ENCODE measurements at places on chromosomes 13 and 19.

- no peak for DNase-seq
Measured at GRCh38 chr13:113557013-113557412, 27.5 kb upstream of the TFDP1 start.

- no peak for DNase-seq
Measured at GRCh38 chr13:64332048-64332447, 2898.1 kb downstream of the PCDH9 start.

GRCh38 chr13:107743983-107744382, 471.4 kb downstream of the LIG4 start:
- no peak for DNase-seq

DNA sequence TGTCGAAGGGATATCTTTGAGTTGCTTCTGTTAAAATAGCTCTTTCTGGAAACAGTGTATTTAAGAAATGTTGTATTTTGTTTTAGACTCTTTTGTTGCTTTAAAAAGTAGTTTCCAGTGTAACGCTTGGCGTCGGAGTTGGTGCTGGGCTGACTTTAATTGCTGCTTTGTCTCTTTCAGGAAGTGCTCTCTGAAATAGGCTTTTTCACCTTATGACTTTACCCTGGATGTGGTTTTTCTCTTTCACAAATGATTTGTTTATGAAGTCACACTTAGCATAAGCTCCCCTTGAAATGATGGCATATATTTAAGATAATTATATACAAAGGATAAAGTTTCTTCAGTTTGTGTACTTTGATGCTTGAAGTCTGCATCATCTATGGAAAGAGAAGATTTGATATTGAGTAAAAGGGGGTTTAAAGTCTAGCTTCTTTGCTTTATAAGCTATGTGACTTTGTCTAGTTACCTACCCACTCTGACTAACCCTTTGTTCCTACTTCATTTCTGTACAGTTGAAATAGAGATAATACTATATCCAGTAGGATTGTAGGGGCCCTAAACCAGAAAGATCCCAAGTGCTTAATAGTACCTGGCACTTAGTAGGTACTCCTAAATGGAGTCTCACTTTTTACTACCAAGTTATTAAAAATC, at the start of gene GPR18:
Gene GPR18, minus strand, starts transcription at position 170 of the 651 bp plus-strand sequence. CDS start 2,507 bp downstream, outside the sequence.
- peak; percentile 56 for DNase-seq

DNA sequence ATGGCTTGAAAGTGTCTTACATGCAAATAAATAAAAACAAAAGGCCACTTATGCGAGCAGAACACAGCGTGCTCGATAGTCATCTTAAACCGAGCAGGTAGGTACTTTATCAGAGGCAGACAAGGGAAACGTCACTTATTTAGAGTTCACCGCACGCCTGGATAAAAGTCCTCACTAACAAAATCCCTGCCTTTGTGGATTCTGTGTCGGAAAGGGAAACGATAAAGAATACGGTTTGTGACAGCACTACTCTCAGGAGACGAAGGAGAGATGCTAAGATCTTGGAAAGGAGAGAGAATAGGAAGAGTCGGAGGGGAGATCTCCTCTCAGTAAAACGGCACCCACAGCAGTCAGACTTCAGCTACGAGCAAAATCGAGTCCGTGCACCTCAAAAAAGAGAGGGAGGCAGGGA, 581 bp downstream of the RCBTB1 start:
- no peak for DNase-seq

DNA sequence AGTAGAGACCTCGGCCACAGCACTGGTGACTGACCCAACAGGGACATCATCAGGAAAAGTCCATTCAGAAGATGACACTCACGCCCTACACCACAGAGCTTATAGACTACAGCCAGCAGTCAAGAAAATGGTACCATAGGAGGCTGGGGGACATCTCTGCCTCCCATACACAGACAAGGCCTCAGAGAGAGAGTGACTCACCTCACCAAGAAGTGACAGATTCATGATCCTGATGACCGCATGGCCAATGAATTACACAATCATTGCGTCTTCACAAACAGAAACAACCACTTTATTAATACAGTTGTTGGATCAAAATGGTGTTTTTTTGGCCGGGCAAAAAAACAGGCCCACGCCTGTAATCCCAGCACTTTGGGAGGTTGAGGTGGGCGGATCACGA, 260.8 kb upstream of the TSHZ3 start:
- DNase-seq: no peak

GRCh38 chr19:31139871-31140505, 209.2 kb downstream of the TSHZ3 start:
- DNase-seq: no peak

- no peak for DNase-seq
Measured at GRCh38 chr19:49870309-49870901, 3.0 kb upstream of the PNKP start.

DNA sequence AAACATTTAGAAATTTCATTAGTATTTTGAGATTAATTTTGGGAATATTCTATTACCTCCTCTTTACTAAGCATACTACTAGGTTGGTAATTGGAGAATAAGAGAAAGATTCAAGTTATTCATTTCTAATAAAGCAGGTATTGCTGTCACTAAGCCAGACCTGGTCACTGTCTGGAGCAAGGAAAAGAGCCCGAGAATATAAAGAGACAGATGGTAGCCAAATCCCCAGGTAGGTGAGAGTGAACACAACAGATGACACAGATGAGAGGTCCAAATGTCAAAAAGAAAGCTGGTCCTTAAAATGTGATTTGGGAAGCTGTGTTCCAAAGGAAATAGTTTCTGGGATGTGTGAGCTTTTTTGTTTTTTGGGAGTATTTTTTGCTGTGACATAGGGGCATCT, 128.6 kb downstream of the ZNF100 start:
- no peak for DNase-seq
